ENCODE measurements at places on chromosomes 2 and 18. TPM values are rescaled to one million over a fixed set of nuclear protein-coding genes. Genes with fewer than 3 reads are reported as not detected.

Gene SAG
- total RNA-seq: not detected

Gene REG1A
- not detected for total RNA-seq

Gene TRABD2A
- 0.58 TPM for total RNA-seq

Gene TNFAIP6
- not detected for total RNA-seq

Gene AP1S3
- total RNA-seq: 28.8 TPM

Gene BOLL
- not detected for total RNA-seq

Gene SPEG
- 4.6 TPM for total RNA-seq

Gene GATA6
- total RNA-seq: 1.2 TPM

Gene MAT2A
- total RNA-seq: 64.6 TPM

Gene VIT
- not detected for total RNA-seq

Gene CPLX4
- total RNA-seq: not detected

Gene DNAH6
- total RNA-seq: 0.14 TPM

Gene ERICH2
- not detected for total RNA-seq

DNA sequence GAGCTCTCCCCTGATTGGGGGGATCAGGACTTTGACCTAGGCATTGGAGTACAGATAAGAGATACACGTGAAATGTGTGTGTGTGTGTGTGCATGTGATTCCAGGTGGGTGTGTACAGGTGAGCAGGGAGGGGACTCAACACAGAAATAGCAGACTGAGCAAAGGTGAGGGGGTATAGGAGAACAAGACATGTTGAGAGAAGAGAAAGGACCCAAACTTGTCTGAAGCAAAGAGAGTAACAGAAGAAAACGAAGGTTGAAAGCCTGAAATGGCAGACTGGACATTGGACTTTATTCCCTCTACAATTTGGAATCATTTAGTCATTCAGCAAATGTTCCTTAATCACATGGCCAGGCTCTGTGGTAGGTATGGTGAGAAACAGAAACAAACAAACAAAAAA lies 23.3 kb downstream of the MRO start:
- no peak for DNase-seq

- DNase-seq: no peak
These were observed 46.0 kb upstream of the SPHKAP start for GRCh38 chr2:228227466-228227865.

- DNase-seq: no peak
These were observed 253.0 kb upstream of the HNRNPA3 start for GRCh38 chr2:176959614-176960013.

DNA sequence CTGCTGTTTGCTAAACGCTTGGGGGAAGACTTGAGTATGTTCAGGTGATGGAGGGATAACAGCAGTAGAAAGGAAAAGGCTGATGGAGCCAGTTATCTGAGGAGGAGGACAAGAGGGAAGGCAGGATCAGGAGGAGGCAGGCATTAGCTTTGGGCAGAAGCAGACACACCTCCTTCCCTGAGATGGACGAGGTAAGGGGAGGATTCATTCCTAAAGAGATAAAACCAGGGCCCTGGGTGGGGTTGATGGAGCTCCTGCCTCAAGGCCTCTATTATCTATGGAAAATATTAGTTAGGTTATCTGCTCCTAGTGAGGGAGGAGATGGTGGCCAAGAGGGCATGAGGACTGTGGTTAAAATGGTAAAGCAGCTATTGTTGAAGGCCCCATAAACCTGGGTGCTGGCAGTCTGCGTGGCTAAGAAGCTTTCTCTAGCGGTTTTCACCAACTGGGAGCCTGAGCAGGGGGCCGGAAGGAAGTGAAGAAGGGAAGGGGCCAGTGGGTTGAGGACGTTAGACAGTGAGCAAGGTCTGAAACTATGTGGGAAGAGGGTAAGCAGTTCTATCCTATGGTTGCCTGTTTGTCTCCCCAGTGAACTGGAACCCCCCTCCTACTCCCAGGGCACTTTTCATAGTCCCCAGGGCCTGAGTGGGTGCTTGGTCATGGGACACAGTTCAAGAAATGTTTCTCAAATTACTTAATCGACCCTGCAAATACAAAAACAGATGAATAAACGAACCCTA lies 56.6 kb upstream of the HK2 start:
- DNase-seq: no peak

- DNase-seq: no peak
These were observed 43.3 kb downstream of the LONRF2 start for GRCh38 chr2:100278986-100279385.

- no peak for DNase-seq
These were observed 132.8 kb upstream of the CTDP1 start for GRCh38 chr18:79546781-79547272.

DNA sequence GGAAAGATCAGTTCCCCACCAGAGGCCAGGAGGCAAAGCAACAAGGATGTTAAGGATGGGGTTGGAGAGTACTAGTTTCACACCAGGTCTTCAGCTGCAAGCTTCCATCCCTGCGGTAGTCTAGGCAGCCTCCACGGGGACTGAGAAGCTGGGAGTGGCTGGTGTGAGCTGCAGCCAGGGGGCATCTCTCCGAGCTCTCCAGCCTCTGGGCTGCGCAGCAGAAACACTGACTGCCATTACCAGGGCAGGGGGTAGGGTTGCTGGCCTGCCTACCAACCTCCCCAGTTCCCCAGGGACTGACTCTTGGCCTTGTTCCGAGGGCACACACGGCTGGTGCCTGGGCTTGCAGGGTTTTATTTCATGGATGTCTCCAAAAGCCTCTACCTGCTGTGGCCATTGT lies 15.9 kb downstream of the GATA6 start:
- no peak for DNase-seq

- no peak for DNase-seq
These were observed 38.6 kb downstream of the STK25 start for GRCh38 chr2:241469746-241470145.

- no peak for DNase-seq
These were observed 27.7 kb downstream of the LAMA3 start for GRCh38 chr18:23716966-23717365.

GRCh38 chr2:106078096-106078495 lies 116.0 kb downstream of the UXS1 start:
- DNase-seq: no peak

DNA sequence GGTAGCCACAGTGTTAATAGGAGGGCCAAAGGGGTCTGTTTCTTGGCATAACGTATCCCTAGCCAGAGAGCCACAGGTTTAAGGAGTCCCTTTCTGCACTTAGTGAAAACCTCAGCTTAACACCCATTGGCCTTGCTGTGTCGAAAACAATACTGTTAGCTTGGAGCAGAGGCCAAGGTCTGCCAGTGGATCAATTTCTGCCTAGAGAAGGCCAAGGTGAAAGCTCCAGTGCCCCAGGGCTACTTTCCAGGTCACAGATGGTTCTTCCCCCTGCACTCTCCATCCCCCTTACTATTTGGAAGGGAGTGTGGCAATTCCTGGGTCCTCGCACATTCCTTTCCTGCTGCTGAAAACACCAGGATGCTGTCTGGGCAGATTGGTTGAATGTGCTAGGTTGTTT lies 74.8 kb upstream of the TNP1 start:
- DNase-seq: no peak

GRCh38 chr2:240663546-240664190 lies 19.0 kb downstream of the AQP12B start:
- no peak for DNase-seq

DNA sequence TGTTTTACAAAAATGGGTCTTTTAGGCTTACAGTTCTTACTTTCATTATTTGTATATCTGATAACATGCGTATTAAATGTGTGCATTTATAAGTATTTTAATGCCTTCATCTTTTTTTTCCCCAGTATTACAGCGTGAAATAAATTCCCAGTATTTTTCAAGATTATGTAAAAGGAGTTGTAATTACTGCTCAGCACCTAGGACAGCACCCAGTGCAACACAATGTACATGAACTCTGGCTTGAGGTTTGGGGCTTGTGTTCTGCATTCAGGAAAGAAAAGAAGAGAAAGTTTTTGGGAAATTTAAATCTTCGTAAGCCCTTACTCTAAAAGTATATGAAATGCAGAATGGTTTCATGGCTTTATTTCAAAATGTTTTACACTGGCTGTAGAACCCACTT lies 16.7 kb downstream of the ZNF638 start:
- DNase-seq: no peak

DNA sequence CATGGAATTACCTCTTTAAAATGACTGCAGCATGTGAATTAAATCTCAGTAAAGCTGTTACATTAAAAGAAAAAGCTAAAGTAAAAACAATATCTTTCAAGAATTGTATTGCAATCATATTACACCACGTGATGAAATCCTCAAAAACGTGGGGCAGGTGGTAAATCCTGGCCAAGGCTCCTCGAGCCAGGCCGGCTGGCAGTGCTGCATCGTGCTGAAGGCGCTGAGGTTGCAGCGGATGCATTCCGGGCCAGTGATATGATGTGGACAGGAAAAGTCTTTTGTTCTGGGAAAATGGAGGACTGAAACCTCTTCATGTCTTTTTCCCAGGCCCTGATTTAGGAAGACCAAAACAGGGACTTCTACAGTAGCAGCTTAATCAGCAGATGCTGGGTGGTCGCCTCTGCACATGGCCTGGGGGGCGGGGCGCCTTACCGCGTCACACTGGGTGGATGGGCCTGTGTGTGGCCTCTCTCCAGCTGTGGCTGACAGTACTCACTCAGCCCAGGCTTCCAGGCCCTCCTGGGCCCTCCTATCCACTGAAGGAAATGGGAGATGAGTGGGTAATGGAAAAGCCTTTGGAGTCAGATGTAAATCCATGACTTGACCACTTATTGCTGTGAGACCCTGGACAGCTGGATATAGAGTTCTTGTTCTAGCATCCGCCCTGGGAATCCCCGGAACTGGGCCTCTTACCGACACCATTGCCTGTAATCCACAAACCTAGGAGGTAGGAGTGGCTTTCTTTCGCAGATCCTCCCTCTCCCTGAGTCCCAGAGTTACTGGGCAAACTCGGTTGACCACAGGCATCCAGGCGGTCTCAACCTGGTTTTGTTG lies 45.1 kb downstream of the PROC start:
- no peak for DNase-seq

DNA sequence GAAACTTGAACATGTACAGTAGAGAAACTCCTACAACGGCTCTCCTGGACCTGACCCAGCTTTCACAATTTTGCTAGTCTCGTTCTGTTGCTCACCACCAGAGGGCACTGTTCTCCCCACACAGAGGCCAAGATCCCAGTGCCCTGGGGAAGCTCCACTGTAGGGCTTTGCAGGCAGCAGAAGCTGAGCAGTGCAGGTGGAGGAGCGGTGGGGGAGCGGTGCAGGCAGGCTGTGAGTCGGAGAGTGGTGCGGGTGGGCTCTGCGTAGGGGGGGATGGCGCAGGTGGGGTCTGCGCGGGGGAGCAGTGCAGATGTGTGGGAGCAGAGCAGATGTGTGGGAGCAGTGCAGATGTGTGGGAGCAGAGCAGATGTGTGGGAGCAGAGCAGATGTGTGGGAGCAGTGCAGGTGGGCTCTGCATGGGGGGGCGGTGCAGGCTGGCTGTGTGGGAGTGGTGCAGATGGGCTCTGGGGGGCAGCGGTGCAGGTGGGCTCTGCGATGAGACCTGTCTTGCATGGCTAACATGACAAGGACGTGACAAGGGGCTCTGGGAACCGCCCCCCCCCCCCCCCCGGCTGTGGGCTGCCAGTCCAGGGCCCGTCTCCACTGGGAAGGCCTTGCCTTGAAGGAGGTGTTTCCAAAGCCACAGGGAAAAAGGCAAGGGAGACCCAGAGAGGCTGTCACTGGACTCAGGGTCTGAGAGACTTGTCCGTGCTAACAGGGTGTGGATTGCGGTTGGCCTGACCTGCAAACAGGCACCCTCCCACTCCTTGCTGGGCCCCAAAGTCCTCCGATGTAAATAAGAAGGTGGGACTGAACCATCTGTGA lies 7.3 kb downstream of the CYS1 start:
- no peak for DNase-seq

- no peak for DNase-seq
These were observed 41.1 kb downstream of the LIMS1 start for GRCh38 chr2:108575132-108575966.

DNA sequence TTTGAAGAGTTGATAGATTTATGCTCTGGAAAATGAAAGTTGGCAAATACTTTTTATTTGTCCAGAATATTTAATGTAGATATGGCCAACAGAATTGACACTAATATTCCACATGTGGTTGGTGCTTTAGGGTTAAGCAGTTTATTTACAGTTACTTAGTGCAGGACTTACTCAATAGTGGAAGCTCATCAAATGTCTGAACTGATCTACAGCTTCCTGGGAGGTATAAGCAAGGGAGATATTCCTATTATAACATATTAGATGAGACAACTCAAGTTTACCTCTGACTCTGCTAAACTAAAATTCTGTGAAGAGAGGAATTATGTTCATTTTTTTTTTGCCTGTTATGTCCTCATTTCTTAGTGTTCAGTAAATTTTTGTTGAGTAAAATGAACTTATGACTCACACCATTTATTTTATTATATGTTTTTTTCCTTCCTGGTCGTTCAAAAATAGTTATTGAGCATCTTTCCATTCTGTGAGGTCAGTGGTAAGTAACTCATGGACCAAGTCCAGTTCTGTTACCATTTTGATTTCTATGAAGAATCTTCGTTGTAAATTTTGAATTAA lies 13.6 kb downstream of the ABI2 start:
- no peak for DNase-seq

DNA sequence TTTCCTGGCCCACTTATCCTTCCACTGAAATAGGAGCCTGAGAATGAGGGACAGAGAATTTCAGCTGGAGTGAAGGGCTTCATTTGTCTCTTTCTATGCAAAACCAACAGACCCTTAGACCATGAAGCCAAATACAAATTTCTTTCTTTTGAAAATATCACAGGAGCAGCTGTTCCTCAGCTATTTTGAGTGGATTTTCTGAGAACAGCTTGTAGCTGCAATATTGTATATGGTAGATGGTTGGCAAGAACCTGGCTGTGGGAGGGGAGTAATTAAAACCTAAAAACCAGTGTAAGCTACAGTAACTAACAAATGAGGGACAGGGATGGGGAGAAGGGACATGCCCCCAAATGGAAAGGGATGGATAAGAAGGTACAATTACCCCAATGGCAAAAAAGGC lies 350.3 kb upstream of the CDH20 start:
- no peak for DNase-seq
